Colonic mucosa (tissue), 4 donors: ENCODE measurements at places on chromosomes 12 and 14.

GRCh38 chr12:68924546-68924945, 8.4 kb downstream of the CPM start:
- no peak for DNase-seq

GRCh38 chr14:58077621-58078020, 74.4 kb downstream of the ARMH4 start:
- no peak for DNase-seq

- no peak for DNase-seq
Measured at GRCh38 chr14:105151084-105151837, 17.3 kb downstream of the JAG2 start.

DNA sequence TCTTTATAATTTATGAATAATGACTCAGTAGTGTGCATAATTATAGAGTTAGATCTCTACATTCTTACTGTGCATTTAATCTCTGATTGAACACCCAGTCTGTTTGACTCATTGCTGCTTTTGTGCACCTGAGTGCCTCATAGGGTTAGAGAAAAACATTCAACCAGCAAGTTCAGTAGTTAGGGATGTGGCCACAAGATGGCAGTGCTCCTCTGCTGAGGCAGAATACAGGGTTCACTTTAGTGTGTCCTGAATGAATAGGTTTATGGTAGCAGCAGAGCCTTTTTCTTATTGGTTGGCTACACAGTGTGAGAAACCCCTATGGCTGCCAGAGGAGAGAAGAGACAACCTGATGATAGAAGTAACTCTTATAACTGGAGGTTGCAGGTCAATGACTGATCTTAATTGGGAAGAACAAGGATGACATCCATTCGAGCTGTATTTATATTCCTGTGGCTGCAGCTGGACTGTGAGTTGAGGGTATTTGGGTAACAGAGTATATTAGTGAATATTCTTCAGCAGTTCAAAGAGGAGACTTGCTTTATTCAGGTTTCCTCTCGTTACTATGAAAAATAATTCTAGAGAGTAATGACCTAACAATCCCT, 194.9 kb upstream of the OR4E1 start:
- DNase-seq = peak; percentile 56

DNA sequence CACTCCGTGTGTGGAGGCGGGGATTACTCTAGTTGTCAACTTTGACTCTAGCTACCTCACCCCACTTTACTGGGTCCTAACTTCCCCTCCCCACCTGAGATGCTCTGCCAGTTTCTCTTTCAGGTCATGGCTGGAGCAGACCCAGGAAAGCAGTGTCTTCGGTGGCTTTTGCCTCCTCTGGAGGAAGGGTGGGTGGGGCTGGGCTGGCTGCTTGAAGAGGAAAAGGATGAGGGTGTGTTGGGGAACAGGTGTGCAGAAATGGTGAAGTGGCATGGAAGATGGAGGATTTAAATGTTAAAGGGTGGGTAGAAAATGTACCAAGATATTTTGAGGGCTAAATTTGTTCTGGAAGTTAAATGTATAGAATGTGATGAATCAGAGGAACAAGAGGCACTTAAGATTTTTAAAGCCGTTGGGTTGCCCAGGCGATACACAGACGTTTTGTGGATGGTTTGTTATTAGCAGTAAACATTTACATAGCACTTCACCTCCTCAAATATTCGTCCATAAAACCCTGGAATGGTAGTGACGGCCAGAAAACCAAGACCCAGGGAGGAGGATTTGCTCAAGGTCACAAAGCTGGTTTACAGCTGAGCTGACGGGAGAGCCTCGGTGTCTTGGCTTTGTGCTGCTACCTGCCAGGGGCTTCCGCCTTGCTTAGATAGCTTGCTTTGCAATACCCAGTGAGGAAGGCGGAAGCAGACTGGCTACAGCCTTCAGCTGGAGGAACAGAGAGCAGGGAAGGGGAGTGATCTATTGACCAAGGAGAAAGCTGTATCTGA, 72.2 kb upstream of the PRMT8 start:
- peak; percentile 25 for DNase-seq

DNA sequence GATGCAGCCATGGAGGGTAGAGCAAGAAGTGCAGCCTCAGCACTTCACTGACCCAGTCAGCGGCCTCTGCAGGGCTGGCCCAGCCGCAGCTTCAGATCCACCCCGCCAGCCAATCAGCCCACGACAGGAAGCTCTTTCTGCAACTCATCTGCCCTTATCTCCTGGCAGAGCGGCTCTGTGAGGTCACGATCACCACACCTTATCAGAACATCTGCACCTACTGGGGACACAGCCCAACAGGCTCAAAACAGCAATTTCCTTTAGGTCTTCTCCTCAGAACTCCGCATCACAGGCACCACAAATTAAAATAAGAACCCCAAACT, 287.3 kb downstream of the BCL11B start:
- DNase-seq = peak; percentile 25

- no peak for DNase-seq
Measured at GRCh38 chr12:11677752-11678151, 28.3 kb downstream of the ETV6 start.

GRCh38 chr12:107397890-107398500, 287.6 kb upstream of the PWP1 start:
- DNase-seq = no peak

GRCh38 chr12:29317556-29318363, 63.2 kb downstream of the ERGIC2 start:
- peak; percentile 34 for DNase-seq

- DNase-seq = no peak
Measured at GRCh38 chr12:25976289-25976688, 17.8 kb downstream of the RASSF8 start.

DNA sequence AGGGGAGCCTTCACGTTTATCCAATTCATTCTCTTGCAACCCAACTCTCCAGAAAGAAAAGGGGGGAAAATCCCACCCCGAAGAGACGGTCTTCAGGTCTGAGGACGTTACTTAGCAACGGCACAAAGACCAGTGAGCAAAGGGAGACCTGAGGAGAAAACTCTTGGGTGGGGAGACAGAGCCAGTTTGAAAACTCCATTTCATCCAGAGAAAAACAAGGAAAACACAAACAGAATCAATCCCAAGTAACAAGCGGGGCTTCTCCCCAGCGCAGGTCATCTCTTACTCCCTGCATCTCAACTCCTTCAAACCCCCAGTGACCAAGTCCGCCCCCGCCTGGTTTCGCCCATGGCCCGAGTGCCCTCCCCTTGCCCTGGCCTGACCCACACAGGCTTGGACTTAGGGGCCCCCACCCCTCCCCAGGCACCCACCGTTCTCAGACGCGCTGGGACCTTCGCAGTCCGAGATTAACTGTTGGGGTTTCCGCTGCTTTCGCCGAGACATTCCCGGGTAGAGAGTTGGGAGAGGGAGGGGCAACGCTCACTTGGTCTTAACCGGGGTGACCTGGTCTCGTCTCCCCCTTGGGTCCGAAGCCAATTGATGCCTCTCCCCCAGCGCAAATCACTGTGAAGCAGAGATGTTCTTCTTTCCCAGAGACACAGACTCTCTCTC, 10.4 kb upstream of the SALL2 start:
- no peak for DNase-seq

DNA sequence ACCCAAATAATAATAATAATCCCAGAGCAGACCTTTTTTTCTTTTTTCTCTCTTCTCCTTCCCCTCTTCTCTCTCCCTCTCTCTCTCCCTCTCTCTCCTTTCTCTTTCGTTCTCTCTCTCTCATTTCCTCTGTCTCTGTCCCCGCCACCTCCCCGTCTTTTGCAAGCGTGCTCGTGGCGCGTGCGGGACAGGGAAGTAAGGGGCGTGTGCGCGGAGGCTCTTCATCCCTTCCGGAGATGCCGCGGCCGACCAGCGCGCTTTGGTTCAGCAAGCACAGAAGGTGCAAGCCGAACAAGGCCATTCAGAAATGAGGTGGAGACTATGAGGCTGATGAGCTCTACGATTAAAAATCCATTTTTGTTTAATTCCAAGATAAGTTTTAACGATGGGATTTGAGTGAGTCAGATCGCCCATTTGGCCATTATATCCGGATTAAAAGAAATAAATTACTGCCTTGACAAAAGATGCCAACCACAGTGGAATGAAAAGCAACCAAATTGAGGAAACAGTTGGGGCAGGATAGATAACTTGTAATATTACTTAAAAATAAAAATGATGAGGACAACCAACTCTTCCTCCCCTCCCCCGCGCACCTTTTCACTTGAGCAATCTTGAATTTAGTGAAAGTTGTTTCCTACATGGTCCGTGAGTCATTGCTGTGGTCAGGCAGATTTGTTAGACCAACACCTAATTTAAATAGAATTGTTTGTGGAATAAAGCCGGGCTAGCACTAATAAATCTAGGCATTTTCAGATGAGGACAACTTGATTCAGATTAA, 1.2 kb upstream of the AMIGO2 start:
- peak; percentile 49 for DNase-seq
